Activated CD4-positive, alpha-beta T cell treated with anti-CD3 and anti-CD28 coated beads, Interleukin-2, Interleukin-6, amounts not matched to agents 100 ng/mL and 50 ng/mL, durations not matched to agents 16 hours and 8 hours (primary cell): ENCODE measurements at places on chromosomes 11 and 22.

GRCh38 chr11:7501894-7502293, 11.9 kb upstream of the PPFIBP2 start:
- no peak for DNase-seq

DNA sequence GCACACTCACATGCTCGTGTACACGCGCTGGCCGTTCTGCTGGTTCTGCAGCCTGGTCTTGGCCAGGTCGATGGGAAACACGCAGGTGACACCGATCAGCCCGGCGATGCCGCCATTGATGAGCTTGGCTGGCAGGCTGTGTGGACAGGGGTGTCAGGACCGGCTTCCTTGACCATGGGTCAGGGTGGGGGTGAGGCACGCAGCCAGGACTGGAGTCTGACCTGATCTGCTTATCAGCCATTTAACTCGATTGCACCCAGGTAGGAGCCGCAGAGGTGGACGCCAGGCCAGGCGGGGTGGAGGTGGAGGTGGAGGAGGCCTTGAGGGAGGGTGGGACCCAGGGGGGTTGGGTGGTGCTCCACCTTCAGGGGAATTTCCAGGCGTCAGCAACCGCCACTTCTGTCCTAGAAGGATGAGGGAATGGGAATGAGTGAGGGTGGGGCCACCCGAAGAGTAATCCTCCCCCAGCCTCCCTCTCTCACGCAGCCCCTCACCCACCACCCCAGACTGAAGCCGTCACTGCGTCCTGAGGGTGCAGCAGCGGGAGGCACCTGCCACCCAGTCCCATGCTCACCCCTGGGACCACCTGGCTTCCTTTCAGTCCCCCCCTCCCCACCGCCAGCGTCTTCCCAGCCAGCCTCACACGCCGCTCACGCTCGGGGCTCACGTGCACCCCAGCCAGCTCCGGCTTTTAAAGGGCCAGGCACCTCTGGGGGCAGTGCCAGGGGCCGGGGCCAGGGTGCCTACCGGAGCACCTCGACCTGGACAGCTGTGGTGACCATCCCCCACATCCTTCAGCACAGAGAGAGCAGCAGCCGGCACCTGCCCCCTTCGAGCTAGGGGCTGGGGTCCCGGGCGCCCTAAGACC, 3.1 kb downstream of the SLC25A22 start:
- peak; percentile 36 for DNase-seq

DNA sequence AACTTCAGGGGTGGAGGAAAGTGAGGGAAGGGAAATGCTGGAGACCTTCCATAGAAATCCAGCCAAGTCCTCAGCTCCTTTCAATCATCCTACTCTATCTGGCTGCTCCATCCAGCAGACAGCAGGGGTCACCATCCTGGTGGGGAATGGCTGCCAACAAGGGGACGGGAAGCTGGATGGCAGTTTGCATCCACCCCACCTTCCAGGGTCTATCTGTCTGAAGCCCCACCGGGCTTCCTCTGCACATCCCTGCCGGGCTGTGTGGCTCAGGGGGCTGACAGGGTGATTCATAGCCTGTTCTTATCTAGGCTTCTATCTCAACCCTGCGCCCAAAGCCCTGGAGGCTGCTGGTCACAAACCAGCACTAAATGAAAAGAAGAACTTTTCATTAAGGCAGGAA, 1.1 kb downstream of the SYTL2 start:
- no peak for DNase-seq

DNA sequence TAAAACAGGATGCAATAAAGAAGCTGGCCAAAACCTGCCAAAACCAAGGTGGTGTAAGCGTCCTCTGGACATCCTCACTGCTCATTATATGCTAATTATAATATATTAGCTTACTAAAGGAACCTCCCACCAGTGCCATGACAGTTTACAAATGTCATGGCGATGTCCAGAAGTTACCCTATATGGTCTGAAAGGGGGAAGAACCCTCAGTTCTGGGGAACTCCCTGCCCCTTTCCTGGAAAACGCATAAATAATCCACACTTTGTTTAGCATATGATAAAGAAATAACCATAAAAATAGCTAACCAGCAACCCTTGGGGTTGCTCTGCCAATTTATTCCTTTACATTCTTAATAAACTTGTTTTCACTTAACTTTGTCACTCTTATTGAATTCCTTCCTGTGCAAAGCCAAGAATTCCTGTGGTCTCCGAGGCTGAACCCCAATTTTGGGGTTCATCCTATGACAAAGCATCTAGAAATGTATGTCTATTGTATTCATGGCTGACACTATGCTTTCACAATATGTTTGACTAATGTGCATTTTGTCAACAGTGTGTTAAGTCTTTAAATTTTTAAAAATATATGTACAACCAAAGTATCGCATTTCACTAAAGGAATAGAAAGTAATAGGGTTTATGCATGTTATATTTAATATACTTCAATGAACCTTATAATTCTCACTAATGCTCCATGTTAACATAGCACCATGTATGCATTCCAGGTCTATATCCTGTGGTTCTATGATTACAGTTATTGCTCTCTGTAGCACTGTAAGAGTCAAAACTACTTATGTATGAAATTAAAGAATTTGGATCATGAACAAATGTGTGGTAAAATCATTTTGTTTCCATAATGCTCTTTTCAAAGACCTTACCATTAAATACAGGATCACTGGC, 25.1 kb downstream of the LGR4 start:
- no peak for DNase-seq

DNA sequence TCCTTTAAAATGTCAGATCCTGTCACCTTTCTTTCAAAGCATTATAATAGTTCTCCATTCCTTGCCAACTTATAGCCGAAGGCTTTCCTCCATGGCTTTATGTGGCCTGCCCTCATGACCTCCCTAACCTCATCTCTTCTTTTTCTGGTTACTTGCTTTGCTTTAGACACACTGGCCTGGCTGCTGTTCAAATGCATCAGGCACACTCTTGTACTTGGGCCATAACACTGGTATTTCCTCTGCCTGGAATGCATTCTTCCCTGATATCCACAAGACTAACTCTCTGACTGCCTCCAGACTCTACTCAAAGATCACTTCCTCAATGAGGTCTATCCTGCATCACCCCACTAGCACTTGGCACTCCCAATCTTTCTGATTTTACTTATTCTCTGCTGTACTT, 710.3 kb downstream of the KCNA4 start:
- no peak for DNase-seq

- DNase-seq: no peak
Observed at GRCh38 chr11:88404932-88405710, 67.6 kb upstream of the CTSC start.

DNA sequence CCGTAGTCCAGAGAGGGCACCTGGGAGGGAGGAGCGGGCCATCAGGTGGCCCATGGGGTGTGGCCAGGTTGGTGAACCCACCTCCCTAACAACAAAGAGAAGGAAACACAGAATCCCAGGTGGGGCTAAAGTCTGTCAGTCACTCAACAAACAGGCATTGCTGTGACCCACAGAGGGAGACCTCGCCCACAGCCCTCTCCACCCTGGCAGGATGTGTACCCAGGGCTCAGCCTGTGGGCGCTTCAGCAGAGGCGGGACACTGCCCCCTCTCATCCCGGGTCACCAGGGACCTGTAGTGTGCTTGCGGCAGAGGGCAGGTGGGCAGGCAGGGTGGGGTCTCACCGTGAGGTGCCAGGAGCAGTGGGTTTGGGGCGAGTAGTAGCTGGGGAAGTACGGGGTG, 25.1 kb downstream of the TMPRSS6 start:
- no peak for DNase-seq

- peak; percentile 85 for DNase-seq
Observed at GRCh38 chr11:128232588-128232987, 354.8 kb downstream of the ETS1 start.

GRCh38 chr22:49958931-49959781, 1.4 kb upstream of the PIM3 start:
- no peak for DNase-seq

DNA sequence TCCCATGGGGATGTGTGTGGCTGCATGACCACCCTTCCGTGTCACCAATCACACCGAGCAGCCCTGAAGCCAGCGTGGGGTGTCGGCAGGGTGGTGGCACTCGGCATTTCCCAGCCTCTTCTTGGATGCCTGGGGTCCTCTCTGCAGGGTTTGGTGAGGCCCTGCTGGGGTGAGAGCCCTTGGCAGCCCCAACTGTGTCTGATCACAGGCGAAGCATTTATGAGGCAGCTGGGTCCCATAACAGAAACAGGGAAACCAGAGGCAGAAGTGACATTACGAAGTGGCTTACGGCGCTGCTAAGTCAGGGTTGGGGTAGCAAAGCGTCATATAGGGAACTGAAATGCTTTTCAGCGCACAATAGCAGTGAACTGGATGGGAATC, 92.3 kb upstream of the SEPTIN5 start:
- no peak for DNase-seq

- peak; percentile 90 for DNase-seq
Observed at GRCh38 chr11:113675003-113675561, 31.0 kb downstream of the TMPRSS5 start.

- no peak for DNase-seq
Observed at GRCh38 chr11:114179234-114179941, 116.8 kb upstream of the NNMT start.

- DNase-seq: no peak
Observed at GRCh38 chr11:48034926-48035871, 54.8 kb downstream of the PTPRJ start.
